DMS79 treated with DMSO at 0.1 percent for 48 hours (cell line): ENCODE measurements at places on chromosomes 3 and 15.

- no peak for DNase-seq
These were observed 302.7 kb upstream of the CHRNA7 start for GRCh38 chr15:31727612-31728011.

DNA sequence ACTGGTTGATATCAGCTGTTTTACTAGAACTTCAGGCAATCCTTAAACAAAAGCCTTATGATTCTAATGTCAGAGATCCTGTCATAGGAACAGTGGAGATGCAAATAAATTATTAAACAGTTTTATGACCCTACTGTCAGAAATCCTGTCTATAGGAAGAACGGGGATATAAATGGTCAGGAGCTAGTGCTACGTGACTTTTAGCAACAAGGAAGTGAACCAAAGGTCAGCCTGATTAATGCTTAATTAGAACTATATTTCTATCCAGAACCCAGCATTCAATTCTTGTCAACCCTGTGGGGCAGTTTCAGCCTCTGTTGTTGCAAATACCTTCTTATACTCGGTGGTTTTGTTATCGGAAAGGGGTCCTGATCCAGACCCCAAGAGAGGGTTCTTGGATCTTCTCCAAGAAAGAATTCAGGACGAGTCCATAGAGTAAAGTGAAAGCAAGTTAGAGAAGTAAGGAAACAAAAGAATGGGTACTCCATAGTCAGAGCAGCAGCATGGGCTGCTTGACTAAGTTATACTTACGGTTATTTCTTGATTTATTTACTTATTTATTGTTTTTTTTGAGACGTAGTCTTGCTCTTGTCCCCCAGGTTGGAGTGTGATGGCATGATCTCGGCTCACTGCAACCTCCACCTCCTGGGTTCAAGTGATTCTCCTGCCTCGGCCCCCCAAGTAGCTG, 59.9 kb upstream of the RNU6-1 start:
- DNase-seq: no peak

DNA sequence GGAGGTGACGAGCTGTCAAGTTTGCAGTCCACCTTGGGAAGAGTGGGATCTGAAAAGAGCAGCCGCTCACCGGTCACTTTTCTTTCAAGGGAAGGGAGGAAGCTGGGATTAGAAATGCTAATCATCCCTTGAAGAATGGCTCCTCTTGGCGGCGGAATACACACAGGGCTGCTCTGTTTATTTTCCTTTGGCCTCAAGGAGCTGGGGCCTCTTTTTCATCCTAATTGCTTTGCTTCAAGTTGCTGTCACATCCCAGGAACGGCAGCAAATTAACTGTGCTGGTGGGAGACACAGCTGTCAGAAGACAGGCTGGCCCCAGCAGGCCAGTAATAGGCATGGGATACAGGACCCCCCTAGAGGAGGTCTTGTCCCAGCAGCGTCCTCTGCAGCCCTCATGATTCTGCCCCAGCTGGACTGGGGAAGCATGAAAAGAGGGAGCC, 6.7 kb downstream of the KBTBD13 start:
- peak; percentile 8 for DNase-seq

GRCh38 chr3:138800248-138800647, 34.5 kb downstream of the PIK3CB start:
- DNase-seq: no peak

DNA sequence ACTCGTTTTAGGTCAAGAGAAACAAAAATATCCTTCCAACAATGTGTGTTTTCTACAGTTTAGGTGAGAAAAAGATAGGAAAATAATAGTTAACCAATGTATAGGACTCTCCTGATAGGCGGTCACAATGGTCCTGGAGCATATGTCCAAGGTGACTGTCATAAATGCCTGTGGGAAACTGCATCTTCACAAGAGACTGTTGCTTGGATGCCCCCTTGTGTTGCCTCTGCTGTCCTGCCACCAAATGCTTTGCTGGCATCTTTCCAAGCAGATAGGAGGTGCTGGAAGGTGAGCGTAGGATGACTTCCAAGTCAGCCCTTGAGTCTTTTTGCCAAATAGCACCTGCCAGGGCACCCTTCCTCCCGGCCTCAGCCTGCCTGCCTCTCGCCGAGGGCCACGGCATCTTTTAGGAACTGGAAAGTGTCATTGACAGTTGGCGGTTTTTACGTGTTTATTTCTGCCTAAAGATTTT, 24.1 kb upstream of the SACM1L start:
- peak; percentile 32 for DNase-seq

DNA sequence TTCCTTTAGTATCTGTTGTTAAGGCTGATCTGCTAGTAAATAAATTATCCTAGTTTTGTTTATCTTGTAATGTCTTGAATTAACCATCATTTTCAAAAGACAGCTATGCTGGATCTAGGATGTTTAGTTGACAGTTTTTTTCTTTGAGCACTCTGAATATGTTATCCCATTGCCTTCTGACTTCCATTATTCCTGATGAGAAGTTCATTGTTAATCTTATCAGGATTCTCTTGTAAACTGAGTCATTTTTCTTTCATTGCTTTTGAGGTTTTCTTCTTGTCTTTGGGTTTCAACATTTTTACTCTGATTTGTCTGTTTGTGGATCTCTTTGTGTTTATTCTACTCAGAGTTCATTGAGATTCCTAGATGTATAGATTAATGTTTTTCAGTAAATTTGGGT, 157.7 kb downstream of the WNT7A start:
- DNase-seq: no peak
